ENCODE measurements at places on chromosomes 5 and 9. TPM values are rescaled to one million over a fixed set of nuclear protein-coding genes. Genes with fewer than 3 reads are reported as not detected.

DNA sequence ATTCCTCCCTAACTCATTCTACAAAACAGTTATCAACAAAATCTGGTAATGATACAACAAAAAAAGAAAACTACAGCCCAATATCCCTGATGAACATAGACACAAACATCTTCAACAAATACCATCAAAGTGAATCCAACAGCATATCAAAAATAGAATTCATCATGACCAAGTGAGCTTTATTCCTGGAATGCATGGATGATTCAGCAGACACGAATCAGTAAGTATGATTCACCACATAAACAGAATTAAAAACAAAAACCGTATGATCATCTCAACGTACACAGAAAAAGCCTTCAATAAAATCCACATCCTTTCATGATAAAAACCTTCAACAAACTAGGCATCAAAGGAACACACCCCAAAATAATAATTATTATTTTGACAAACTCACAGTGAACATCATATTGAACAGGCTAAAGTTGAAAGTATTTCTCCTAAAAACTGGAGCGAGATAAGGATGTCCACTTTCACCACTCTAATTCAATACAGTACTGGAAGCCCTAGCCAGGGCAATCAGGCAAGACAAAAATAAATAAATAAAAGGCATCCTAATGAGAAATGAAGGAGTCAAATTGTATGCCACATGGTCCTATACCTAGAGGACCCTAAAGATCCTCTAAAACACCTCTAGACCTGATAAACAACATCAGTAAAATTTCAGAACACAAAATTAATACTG lies 305.1 kb upstream of the RGMB start:
- DNase-seq, result no peak

- DNase-seq, result no peak
Observed at GRCh38 chr9:136679431-136679941, 7.8 kb downstream of the AGPAT2 start.

GRCh38 chr5:141799507-141800167 lies 78.6 kb downstream of the PCDH1 start:
- DNase-seq, result no peak

Gene IL13
- total RNA-seq, result not detected

DNA sequence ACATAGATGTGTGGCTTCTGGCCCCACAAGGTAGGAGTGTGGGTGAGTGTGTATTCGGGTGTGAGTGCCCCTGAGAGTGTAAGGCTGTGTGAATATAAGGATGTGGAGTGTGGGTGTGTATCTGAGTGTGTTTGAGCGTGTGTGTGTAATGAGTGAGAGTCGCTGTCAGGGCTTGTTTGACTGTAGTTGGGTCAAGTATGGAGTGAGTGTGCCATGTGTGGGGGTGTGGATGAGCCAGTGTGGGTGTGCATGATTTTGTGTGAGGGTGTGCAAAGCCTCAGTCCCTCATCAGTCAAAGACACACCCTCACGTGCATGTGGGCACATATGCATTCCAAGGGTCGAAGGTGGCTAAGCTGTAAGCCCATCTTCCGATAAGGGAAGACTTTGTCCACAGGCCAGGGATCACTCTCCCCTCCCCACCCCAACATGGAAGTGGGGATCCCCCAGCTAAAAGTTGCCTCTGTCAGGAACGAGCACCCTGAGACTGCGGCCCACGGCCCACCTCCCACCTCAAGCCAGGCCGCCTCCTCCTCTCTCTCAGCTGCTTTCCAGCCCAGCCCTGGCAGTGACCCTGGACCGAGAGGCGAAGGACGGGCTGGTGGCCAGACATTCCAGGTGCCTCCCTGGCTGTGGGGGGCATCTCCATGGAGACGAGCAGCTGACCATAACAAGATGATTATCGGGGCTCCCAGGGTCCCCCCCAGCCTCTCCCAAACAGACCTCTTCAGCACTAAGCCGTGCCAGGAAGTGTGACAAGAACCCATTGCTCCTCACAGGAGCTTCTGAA lies 12.9 kb downstream of the AQP3 start:
- DNase-seq, result no peak

DNA sequence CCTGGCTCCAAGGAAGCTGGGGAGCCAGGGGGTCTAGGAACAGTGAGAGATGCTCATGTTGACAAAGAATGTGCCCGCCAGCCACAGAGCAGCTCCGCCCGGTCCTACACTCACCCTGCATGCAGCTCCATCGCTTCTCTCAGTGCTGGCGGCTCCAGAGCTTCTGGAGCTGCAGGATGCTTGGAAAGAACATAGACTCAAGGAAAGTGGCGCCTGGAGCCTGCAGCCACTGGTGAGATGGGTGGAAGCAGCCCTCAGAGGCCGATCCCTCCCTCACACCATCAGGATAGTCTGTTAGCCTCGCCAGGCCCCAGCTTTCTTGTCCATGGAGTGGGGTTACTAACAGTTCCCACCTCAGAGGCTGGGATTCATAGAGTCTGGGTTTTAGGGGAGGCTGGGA lies 26.4 kb upstream of the SLC6A19 start:
- DNase-seq, result no peak

Gene ADAMTS16
- total RNA-seq, result 3.9 TPM

DNA sequence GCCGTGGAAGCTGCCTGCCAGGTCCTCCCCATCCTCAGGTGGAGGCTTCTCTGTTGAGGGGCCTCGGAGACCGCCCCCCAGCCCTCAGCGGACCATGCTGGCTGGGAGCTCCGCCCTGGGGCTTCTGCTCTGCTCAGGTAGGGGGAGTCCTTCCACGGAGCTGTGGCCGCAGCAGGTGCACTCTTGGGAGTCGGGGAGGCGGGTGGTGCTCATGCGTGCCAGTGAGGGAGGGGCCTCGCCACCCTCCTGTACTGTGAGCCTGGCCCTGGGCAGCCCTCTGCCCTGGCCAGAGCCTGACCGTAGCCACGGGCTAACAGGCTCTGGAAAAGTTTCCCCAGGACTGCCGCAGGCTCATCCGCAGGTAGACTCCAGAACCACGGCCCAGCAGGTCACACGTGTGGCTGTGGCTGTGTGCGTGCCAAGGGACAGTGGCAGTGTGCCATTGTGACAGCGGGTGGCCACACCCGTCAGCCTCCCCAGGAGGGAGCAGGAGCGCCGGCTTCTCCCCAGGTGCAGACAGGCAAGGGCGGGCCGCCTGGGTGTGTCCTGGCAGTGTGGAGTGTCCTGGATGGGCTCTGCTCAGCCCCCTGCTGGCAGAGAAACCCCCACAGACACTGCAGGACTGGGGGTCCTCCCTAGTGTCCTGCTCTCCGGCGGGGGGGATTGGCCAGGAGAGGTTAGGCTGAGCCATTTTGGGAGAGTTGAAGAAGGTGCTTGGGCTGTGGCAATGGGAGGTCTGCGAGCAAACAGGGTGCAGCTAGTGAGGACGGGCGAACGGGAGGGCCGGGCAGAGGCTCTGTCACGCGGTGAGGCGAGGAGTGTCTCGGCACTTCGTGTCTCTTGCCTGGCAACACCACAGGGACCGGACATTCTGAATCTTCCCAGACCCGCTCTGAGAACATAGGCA lies 29.5 kb downstream of the TPPP start:
- DNase-seq, result no peak

- no peak for DNase-seq
Observed at GRCh38 chr5:79295029-79295428, 59.1 kb downstream of the JMY start.

GRCh38 chr5:1312993-1313833 lies 18.3 kb upstream of the TERT start:
- DNase-seq, result no peak

Gene PCA3
- 0.30 TPM for total RNA-seq

DNA sequence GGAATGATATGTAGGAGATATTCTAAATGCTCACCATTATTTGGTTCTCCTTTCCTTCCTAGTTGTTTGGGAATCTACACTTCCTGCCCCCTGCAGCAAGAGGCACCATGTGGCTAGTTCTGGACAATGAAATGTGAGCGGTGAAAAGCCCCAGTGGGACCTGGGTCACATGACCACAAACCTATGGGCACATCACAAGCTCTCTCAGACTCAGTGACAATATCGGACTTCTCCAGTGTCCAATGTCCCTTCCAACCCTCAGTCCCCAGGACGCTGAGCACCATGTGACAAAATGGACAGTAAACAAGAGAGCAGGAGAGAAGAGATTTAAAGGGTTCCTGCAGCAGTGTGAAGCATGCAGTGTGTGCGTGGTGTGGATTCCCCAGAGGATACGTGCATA lies 44.6 kb upstream of the FOXE1 start:
- peak; percentile 14 for DNase-seq

Gene BTNL9
- total RNA-seq, result 0.24 TPM

Gene ECSCR
- not detected for total RNA-seq

DNA sequence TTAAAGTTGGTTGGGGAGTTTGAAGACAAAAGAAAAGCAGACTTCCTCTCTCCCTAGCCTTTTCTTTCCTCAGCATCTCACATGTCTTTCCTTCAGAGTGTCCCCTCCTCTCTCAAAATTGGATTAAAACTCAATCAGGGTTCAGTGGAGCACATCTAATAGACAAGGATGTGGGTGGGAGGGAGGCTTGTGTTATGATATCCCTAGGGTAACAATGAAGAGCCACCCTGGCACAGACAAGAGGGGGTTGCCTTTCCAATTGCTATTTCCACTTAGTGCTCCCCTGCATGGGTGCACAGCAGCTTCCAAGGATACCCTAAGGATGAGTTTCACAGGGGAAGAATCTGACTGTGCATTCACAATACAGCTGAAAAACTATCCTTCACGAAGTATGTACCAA lies 585.2 kb upstream of the C9orf72 start:
- peak; percentile 73 for DNase-seq

DNA sequence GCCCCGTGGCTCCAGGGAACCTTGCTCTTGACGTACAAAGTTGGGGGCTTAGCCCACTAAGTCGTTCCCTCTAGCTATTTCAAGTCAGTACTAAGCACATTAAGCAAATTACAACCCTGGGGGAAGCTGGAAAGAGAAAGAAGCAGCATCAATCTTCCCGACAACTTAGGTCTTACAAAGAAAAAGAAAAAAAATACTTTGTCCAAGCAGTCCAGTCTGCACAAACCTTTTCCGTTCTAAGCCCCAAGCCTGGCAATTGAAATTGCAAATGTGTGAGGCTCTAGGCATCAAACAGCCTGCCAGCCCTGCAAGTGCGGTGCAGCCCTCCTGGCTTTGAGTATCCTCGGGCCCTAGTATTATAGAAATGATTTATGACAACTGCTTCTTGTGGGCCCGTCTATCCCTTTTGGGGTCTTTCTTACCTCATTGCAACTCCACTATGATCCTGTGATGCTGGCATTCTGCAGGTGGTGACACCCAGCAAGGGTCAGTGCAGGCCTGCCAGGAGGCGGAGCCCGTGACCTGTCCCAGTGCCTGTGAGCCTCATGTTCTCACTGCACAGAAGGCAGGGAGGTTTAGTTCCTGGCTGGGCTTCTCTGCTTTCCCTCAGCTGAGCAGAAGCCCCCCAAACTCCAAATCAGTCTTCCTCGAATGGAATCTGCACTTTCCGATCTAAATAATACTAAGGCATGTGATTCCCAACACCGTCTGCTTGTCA lies 232.3 kb upstream of the IRX2 start:
- DNase-seq, result no peak

Gene SPATA31E1
- not detected for total RNA-seq

Gene FBP2
- not detected for total RNA-seq

- no peak for DNase-seq
Observed at GRCh38 chr9:125586172-125586511, 120.9 kb downstream of the MAPKAP1 start.

DNA sequence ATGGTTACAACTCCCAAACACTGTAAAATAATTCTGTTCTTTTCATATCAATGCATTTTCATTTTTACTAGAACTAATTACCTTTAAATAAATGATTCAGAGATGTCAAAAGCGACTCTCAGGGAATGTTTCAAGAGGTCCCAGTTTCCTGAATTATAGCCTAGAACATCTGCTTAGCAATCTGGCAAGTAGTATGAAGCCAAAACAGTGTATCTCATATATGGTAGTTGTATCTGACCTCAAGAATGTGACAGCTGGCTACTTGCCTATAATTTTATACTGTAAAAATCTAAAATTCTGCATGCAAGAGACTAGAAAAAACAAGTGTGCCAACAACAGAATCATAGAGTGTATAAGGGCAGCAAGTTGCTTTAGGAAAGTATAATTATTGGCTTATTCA lies 187.7 kb upstream of the POU5F2 start:
- no peak for DNase-seq

Gene XRCC4
- 25.3 TPM for total RNA-seq

DNA sequence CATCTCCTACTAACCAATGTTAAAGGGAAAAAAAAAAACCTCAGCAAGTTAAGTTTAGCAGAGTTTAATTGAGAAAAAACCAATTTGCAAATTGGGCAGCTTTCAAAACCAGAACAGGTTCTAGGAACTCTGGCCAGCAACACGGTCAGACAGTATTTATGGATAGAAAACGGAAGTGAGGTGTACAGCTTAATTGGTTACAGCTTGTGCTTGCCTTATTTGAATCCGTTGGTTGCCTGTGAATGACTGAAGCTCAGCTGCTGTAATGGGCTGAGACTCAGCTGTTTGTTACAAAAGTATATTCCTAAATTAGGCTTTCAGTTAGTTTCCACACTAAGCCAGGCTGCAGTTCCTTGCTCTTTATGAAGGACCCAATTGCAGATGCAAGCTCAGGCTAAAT lies 217.0 kb downstream of the SREK1 start:
- DNase-seq, result no peak

Gene CA9
- total RNA-seq, result 0.09 TPM

Gene PKD2L2
- total RNA-seq, result not detected

DNA sequence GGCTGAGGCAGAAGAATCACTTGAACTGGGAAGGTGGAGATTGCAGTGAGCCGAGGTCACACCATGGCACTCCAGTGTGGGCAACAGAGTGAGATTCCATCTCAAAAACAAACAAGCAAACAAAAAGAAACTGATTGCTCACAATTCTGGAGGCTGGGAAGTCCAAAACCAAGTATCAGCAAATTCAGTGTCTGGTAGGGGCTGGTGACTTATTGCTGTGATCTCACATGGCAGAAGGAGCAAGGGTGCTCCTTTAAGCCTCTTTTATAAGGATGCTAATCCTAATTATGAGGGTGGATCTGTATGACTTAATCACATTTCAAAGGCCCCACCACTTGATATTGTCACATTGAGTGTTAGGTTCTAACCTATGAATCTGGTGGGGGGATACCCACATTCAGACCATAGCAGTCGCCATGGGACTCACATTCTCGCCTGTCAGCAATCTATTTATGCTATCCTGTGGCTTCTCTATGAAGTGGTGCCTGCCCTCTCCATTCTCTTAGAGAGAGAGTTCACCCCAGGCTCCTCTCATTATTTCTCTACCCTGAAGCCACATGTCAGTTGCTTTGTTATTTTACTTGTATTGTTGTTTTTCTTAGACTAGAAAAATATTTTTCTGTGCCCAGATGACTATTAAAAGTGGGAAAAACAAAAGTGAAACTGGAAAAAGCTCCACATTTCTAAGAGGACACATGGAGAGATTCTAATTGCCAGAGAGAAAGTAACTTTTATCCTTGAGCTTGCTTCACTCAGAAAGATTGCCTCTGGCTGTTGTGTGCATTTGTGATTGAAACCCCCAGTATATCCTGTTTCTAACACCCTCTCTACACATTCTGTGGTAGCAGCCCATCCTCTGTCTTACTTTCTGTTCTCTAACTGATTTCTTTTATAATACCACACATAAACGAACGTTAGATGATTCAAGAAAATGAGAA lies 18.8 kb upstream of the PRLR start:
- no peak for DNase-seq

- DNase-seq, result peak; percentile 73
Observed at GRCh38 chr5:181207214-181207959, 2.4 kb upstream of the TRIM7 start.
